ENCODE measurements at places on chromosomes 12 and 14.

- DNase-seq, result no peak
Measured at GRCh38 chr14:20489093-20489994, 16.0 kb upstream of the RNASE10 start.

DNA sequence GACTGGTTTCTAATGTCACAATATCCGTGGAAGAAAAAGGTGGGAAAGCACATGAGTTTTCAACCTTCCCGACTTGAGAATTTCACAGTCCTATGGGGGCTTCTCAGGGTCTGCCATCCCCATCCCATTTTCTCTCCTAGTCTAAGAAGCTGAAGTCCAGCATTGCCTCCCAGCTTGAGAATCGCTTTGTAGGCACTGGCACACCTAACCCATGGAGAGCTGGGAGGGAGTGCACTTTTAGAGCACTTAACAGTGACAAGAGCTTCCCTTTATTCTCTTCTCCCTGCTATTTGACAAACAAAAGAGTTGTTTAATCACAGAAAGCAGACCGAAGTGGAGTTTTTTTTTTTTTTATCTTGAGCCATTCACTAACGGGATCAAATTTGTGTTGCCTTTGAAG lies 22.8 kb upstream of the SRRM4 start:
- DNase-seq, result no peak

- DNase-seq, result no peak
Measured at GRCh38 chr12:57760347-57760982, 5.6 kb downstream of the MARCHF9 start.

DNA sequence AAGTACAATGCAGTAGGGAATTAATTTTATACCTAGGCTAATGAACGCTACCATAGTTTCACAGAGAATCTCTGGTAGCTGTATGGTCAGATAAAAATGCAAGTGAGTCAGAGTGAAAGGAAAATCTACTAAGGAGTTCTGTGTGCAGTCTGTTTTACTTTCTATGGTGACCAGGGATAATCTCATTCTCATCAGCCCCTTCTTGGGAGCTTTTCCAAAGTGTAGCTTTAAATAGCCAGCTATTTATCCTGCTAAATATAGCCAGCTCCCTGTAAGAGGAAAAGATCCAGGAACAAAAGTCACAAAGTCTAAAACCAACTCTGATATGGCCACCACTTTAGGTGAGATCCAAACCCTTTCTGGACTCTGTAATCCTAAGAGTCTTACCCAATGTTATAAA lies 75.5 kb downstream of the TMEM116 start:
- DNase-seq, result no peak

DNA sequence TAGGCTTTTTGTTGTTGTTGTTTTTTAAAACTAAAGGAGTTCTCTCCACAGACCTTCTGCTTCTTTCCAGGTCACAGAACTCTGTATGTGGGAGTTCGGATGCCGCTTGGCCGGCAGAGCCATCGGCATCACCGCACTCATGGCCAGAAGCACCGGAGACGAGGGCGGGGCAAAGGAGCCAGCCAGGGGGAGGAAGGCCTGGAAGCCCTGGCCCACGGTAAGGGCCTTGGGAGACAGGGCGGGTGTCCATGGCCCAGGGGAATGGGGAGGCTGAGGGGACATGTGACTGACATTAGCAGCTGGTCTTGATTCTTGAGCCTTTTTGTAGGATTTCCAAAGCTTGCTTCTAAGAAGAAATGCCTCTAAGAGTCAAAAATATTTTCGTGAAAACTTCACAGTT lies 26.2 kb downstream of the SLC4A8 start:
- DNase-seq, result no peak

DNA sequence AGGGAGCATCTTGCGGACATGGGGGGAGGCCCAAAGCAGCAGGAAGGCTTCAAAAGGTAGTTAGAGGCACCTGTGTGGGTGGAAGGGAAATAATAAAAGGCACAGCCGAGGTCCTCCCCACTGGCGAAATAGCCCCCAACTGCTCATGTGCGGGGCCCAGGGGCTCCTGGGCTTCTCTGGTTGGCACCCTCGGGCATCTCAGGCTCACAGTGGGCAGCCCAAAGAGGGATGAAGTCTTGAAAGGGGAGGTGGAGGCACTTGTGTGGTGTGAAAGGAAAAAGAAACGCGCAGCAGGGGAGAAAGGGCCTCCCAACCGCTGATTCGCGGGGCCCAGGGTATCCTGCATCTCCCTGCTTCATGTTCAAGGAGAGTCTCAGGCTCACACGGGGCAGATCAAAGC lies 579.4 kb downstream of the ALG10 start:
- no peak for DNase-seq

- no peak for DNase-seq
Measured at GRCh38 chr12:98954506-98954905, 309.4 kb downstream of the APAF1 start.

DNA sequence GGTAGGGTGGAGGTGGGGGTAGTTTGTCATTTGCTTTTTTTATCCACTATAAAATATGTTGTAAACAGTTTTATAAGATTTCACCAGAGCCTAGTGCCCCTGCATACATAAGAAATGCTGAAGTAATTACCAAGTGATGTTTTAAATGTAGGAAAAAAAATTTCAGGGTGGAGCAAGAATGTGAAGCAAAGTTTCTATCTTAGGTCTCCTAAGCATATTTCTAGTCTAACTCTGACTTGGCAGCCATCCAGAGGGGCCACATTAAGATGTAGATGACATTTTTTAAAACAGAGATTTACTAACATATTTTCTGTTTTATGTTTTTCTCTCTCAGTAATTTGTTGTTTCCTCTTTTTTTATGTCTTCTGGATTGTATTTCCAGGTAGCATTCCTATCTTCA lies 15.8 kb upstream of the KRAS start:
- no peak for DNase-seq

- DNase-seq, result no peak
Measured at GRCh38 chr14:90403065-90403464, 6.2 kb downstream of the CALM1 start.

GRCh38 chr12:116127859-116128258 lies 149.6 kb downstream of the MED13L start:
- DNase-seq, result no peak

DNA sequence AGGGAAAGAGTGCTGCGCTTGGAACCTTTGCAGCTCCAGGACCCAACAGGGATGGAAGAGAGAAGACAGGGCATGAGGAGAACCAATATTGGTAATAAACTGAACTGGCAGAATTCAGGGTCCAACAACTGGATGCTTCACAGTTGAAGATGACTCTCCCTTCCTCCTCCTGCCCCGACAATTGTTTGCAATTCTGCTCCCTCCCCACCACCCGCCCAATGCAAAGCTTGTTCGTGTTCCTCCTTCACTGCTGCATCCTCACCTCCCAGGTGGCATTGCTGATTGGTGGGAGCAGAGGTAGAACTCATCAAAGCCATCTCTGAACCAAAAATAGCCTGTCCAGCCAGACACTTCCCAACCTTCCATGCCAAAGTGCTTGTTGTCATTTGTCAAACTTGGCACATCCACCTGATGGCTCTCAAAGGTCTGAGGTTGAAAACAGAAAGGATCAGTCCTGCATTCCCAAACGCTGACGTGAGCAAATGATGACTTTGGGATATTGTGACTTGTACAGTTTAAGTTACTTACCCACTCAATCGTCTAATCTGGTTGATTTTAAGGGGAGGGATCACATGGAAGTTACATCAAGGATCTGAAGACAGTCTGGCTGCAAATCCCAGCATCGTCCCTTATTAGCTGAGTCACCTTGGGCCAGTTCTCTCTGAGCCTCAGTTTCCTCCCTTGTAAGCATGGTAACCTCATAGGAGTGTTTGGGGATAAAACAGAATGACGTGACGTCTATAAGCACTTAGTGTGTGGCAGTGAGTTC lies 242.6 kb upstream of the CRY1 start:
- DNase-seq, result no peak

DNA sequence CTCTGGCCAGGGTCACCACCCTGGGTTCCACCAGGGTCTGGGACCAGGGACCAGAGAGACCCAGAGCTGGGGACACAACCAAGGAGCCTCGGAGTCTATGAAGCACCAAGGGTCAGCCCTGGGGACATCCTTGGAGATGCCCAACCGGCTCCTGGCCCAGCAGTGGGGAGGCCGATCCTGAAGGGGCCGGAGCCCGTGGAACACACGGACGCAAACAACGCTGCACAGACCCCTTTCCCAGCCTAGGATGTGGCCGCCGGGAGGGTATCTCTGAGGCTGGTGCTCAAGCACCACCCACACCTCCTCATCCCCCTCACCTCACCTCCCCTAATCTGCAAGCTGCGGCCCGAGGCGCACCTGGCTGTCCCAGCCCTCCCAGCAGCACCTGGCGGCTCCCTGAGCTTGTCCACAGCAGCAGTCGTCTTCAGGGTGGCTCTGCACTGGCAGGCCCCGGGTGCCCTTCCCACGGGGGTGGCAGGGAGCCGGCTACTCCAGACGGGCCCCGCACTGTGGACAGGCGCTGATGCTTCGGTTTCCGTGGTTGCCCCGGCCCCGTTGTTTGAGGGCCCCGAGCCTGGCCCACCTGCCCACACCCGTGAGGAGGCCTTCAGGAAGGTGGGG lies 146.8 kb upstream of the C14orf180 start:
- no peak for DNase-seq

GRCh38 chr14:76760331-76761135 lies 735 bp upstream of the VASH1 start:
- DNase-seq, result no peak

DNA sequence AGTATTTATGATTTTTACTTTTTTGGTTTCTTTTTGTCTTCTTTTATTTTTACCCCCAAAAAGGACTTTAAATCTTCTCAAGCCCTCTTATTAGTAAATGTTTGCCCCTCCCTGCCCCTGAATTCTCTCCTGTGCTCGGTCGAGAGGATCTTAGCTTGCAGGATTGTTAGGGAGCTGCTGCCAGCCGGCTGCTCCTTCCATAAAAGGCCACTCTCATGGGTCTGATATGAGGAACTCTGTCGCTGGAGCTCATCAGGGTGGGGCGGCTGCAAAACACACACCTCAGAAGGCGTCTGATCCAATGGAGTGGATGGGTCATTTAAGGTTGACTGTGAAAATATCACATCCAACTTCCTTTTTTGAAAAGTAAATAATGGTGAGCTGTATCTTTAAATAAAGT lies 8.5 kb downstream of the LTBR start:
- no peak for DNase-seq

DNA sequence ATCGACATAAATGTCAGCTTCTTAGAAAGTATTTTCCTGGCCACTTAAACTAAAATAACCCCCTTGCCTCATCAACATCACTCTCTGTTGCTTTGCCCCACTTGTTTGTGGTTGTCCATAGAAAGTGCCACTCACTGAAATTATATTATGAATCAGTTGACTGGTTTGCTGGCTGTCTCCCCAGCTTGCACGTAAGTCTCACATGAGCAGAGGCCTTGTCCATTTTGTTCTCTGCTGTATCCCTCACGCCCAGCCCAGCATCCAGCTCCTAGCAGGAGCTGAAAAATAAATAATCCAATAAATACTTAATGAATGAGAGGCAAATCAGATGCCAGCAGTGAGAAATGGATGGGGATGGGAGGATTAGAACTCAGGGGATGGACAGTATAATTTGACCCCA lies 159.3 kb downstream of the KSR2 start:
- no peak for DNase-seq

GRCh38 chr12:57255916-57256315 lies 4.9 kb upstream of the STAC3 start:
- no peak for DNase-seq

DNA sequence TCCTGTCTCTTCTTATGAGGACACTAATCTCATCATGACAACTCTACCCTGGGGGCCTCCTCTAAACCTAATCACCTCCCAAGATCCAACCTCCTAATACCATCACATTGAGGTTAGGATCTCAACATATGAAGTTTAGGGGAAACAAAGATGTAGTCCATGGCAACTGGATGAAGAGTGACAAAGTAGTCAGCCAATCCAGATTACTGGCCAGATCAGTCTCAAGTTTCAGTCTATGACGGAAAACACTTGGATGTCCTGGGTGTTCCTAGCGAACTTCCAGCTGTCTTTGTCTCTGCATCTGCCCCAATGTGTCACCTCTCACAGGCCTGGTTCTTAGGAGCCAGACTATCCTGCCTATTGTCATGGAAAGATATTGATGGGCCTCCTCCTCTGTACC lies 630.8 kb downstream of the AACS start:
- no peak for DNase-seq

- no peak for DNase-seq
Measured at GRCh38 chr14:81447021-81447764, 47.1 kb upstream of the STON2 start.

GRCh38 chr14:69631509-69631908 lies 20.1 kb downstream of the SUSD6 start:
- no peak for DNase-seq

DNA sequence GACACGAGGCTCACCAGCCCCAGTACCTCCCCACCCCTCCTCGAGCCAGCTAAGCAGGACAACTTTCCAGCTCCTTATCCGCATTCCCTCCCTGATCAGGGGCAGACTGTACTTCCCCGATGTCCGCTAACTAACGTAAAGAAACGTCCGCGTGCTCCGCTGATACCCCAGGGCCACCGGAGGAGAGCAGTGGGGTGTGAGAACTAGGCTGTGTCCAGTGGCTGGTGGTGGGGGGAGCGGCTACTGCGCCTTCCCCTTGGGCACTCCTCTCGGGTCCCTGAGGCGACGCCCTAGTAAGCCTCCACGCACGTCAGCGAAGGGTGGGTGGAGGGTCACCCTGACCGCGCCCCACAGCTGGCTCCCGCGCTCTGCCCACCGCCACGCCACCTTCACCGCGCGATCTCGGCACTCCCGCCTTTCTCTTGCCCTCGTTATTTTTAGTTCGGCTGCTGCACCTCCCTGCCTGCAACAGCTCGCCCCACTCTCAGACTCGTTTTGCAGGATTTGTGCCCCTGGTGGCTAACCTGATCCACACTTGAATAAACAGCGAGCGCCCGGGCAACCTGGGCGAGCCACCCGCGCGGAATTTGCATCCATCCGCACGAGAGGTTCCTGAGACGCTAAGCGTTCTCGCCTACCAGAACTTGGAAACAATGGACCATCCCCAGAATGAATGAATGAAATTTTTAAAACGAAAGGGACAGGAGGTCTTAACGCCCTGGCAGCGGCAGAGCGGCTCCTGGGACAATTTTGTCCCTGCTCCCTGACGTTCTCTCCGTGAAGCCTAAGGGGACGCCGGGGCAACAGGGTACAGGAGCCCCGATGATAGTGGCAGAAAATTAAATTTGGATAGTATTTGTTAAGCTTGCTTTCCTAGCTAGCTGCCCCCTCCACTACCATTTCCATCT lies 6.9 kb upstream of the BMP4 start:
- no peak for DNase-seq
